Spleen (tissue), 13 donors: ENCODE measurements at places on chromosomes 2 and 18. TPM values are rescaled to one million over a fixed set of nuclear protein-coding genes. Genes with fewer than 3 reads are reported as not detected.

DNA sequence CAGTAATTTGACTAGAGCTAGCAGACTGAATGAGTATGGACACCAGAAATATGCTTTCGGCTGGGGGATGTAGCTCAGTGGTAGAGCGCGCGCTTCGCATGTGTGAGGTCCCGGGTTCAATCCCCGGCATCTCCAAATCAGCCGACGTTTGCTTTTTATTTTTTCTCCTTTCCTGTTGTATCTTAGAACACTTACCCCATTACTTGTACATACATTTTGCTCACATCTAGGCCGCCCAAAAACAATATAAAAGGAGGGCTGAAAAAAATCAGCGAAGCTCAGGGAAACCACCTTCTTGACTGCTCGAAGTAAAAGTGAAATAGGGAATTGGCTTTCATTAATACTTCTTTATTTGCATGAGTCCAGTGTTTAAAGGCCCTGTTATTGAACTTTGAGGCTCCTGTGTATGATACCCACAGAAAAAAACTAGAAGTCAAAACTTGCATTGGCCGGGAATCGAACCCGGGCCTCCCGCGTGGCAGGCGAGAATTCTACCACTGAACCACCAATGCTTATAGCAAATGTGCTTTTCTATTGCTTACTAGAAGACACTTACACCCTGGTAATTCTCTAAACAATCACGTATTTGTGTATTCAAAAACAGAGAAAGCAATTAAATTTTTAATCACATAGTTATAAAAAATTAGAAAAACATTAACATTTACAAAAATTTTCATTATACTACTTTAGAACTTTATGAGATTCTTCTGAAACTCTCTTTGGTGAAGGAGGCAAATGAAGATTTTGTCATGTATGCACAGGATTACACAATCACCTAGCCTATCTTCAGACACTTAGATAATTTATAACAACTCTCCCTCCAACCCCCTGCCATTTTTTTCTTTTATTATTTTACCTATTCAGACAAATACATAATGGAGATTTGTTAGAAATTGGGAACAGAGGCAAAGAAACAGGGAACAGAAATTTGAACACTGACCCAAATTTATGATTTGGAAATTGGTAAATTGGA lies 35.2 kb upstream of the GPD2 start:
- peak; percentile 85 for DNase-seq
- H3K4me1 ChIP-seq, result peaks cover 20% of the 10 kb centered on the region
- no peaks in the 10 kb centered on the region for H3K36me3 ChIP-seq
- H3K27me3 ChIP-seq, result no peaks in the 10 kb centered on the region
- peak overlapping the region; percentile 60 for H3K4me3 ChIP-seq

DNA sequence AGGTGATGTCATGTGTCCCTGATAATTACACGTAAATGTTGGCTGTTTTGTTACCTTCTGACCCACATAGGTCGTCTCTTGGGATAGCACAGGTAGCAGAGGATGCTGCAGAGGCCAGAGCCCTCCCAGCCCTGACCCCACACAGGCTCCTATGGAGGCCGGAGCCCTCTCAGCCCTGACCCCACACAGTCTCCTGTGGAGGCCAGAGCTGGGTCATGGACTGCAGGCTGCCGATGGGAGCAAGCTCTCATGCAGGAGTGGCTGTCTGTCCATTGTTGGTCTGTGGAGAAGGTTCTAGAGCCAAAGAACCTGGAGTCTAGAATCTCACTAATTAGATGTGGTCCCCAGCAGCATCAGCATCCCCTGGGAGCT lies 155.5 kb downstream of the LDLRAD4 start:
- no peaks in the 10 kb centered on the region for H3K36me3 ChIP-seq
- no peaks in the 10 kb centered on the region for H3K27me3 ChIP-seq
- no peak for DNase-seq
- peaks cover 43% of the 10 kb centered on the region for H3K4me1 ChIP-seq
- no peak overlapping the region for H3K27ac ChIP-seq
- H3K4me3 ChIP-seq, result no peak overlapping the region

GRCh38 chr2:101327863-101328394 lies 19.4 kb upstream of the RNF149 start:
- no peaks in the 10 kb centered on the region for H3K36me3 ChIP-seq
- H3K4me1 ChIP-seq, result peaks cover 23% of the 10 kb centered on the region
- H3K27ac ChIP-seq, result peak overlapping the region; percentile 93

GRCh38 chr2:127609031-127609751 lies 36.8 kb upstream of the GPR17 start:
- no peak overlapping the region for H3K27ac ChIP-seq
- DNase-seq, result peak; percentile 53
- no peaks in the 10 kb centered on the region for H3K4me1 ChIP-seq
- no peaks in the 10 kb centered on the region for H3K27me3 ChIP-seq

DNA sequence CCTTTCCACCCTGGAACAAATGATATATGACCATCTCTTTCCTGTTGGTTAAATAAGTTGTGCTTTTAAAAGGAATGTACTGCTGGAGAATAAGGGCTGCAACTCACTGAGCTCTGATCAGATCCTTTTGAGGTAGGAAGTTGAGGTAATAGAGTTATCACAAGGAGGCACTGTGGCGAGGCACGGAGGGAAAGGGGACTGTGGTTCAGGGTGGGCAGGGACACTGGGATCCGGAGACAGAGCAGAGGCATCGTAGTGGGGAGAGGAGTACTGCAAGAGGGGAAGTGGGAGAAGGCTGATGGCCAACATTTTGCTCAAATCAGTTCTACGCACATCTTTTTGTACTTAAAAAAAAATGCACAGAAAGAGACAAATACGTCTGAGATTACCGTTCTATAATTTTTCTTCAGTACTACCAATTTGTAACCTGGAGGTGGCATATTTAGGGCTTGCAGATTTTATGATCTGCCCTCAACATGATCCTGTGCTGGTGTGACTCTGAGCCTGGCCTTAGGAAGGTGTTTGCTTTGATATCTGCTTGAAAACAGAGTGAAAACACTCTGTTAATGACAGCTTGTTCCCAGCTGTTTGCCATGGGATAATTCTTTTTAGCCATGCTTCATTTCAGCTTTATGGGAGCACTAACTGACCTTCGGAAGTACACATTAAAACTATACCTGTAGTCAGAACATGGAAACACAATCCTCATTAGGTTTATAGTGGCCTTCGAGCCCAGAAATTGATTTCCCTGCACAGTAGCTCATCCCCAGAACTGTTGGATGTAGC lies 168.1 kb downstream of the KCNE4 start:
- no peak overlapping the region for H3K27ac ChIP-seq
- H3K27me3 ChIP-seq, result no peaks in the 10 kb centered on the region
- no peak for DNase-seq
- H3K4me3 ChIP-seq, result no peak overlapping the region
- no peaks in the 10 kb centered on the region for H3K4me1 ChIP-seq

RPS27A gene
- total RNA-seq, result 1,680 TPM

DNA sequence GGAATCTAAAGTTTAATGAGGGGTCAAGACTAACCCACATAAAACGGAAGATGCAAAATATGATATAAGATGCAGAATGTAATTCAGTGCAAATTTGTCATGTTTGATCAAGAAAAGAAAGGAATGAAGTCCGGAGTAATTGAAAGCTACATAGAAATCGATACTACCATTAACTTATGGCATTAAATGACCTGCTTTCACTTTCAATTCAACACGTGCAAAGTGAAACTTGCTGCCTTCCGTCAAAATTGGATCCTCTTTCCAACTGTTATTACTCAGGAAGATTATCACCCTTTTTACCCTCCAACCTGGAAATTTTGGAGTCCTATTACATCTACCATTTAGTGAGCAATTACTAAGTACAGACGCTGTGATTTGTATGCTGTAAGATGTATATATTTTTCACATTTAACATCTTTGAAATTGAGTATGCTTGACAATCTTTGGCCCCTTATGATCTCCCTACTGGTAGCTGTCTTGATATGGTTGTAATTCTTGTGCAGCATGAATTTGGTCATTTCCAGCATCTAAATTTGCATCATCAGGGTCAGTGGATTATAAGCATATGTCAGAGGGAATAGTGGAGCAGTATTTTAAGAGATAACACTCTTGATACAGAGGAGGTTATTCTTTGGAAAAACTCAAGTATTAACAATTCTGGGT lies 18.6 kb downstream of the UNC80 start:
- H3K36me3 ChIP-seq, result no peaks in the 10 kb centered on the region
- peak overlapping the region; percentile 23 for H3K4me3 ChIP-seq
- H3K4me1 ChIP-seq, result no peaks in the 10 kb centered on the region
- no peak for DNase-seq
- H3K27me3 ChIP-seq, result no peaks in the 10 kb centered on the region

- no peaks in the 10 kb centered on the region for H3K4me1 ChIP-seq
- DNase-seq, result no peak
- H3K27ac ChIP-seq, result no peak overlapping the region
- no peak overlapping the region for H3K4me3 ChIP-seq
Observed at GRCh38 chr2:209411296-209411695, 12.6 kb upstream of the MAP2 start.

CNGA3 gene
- not detected for total RNA-seq

GRCh38 chr2:136247204-136247950 lies 129.4 kb upstream of the CXCR4 start:
- no peaks in the 10 kb centered on the region for H3K36me3 ChIP-seq
- H3K27me3 ChIP-seq, result no peaks in the 10 kb centered on the region
- H3K4me1 ChIP-seq, result peaks cover 18% of the 10 kb centered on the region
- H3K4me3 ChIP-seq, result no peak overlapping the region
- no peak overlapping the region for H3K27ac ChIP-seq

GRCh38 chr2:88100489-88100858 lies 27.4 kb downstream of the FABP1 start:
- H3K36me3 ChIP-seq, result no peaks in the 10 kb centered on the region
- no peaks in the 10 kb centered on the region for H3K4me1 ChIP-seq
- H3K27me3 ChIP-seq, result no peaks in the 10 kb centered on the region
- no peak for DNase-seq

DNA sequence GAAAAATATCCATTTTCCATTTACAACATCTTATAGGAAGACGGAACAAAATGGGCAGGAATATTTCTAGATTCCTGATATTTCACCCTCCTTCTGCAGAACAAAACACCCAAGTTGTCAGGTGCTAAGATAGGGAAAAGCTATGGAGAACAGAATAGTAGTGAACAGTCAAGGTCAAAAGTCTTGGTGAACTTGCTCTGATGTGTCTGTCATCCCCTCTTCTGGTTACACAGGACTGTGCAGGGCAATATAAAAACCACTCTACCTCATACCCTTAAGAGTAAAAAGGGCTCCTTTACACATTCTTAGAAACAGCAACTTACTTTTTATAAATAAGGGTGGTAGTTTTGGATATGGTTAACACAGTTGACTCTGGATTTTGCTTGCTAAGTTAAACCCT lies 4.4 kb downstream of the MYL1 start:
- H3K4me1 ChIP-seq, result no peaks in the 10 kb centered on the region
- H3K36me3 ChIP-seq, result no peaks in the 10 kb centered on the region
- no peak overlapping the region for H3K4me3 ChIP-seq
- no peak overlapping the region for H3K27ac ChIP-seq
- H3K27me3 ChIP-seq, result no peaks in the 10 kb centered on the region

GRCh38 chr2:101805152-101806088 lies 107.9 kb downstream of the MAP4K4 start:
- H3K27ac ChIP-seq, result no peak overlapping the region
- no peak overlapping the region for H3K4me3 ChIP-seq
- H3K36me3 ChIP-seq, result peaks cover 3% of the 10 kb centered on the region

- no peaks in the 10 kb centered on the region for H3K4me1 ChIP-seq
- H3K27ac ChIP-seq, result no peak overlapping the region
- H3K27me3 ChIP-seq, result no peaks in the 10 kb centered on the region
- no peak for DNase-seq
Observed at GRCh38 chr18:24378598-24378997, 19.0 kb downstream of the OSBPL1A start.

DNA sequence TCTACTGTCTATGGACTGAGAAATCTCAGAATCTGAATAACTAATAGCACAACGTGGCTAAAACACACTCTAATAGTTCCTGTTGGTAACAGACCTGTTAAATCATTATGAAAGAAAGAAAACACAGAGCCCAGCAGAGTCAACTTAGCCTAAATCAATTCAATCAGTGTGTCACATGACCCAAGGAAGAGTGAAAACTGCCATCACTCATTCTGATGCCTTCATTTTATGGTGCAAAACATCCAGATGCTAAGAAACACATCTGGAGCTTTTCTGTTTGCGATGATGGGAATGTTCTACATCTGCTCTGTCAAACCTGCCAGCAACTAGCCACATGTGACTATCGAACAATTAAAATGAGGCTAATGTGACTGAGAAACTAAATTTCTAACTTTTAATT lies 295.7 kb upstream of the TRIB2 start:
- no peaks in the 10 kb centered on the region for H3K27me3 ChIP-seq
- H3K4me1 ChIP-seq, result peaks cover 7% of the 10 kb centered on the region
- no peak overlapping the region for H3K4me3 ChIP-seq
- DNase-seq, result no peak
- H3K36me3 ChIP-seq, result no peaks in the 10 kb centered on the region
- no peak overlapping the region for H3K27ac ChIP-seq

UGT1A10 gene
- total RNA-seq, result not detected

- no peak for DNase-seq
- H3K27ac ChIP-seq, result no peak overlapping the region
- no peak overlapping the region for H3K4me3 ChIP-seq
- peaks cover 6% of the 10 kb centered on the region for H3K4me1 ChIP-seq
- H3K36me3 ChIP-seq, result no peaks in the 10 kb centered on the region
Observed at GRCh38 chr2:144419218-144419617, 100.7 kb downstream of the ZEB2 start.

DNA sequence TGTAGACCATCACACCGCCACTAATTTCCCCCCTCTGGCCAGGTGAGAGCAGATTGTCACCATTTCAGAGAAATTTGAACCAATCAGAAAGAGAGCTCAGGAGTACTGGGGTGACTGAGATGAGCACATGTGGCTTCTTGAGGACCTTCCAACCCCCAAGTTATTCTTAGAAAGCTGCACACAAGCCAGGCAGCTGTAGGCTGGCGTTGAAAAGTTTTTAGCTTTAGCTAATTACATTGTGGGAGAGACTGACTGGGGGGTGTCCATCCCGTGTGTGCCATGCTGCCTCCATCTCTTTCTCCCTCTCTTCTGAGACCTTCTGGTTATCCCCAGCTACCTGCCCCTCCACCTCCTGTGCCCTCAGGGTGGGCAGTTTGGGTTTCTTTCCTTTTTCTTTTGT lies 154.0 kb downstream of the AGAP1 start:
- no peak overlapping the region for H3K4me3 ChIP-seq
- no peaks in the 10 kb centered on the region for H3K27me3 ChIP-seq
- H3K36me3 ChIP-seq, result no peaks in the 10 kb centered on the region
- no peak overlapping the region for H3K27ac ChIP-seq

CRYGC gene
- not detected for total RNA-seq

EGR4 gene
- not detected for total RNA-seq

- H3K4me1 ChIP-seq, result peaks cover 9% of the 10 kb centered on the region
- peaks cover under 1% of the 10 kb centered on the region for H3K27me3 ChIP-seq
- DNase-seq, result no peak
- no peak overlapping the region for H3K27ac ChIP-seq
- H3K4me3 ChIP-seq, result no peak overlapping the region
Observed at GRCh38 chr2:237961637-237962036, 5.2 kb upstream of the UBE2F start.

GRCh38 chr2:72954376-72955227 lies 37.3 kb downstream of the EMX1 start:
- H3K4me1 ChIP-seq, result no peaks in the 10 kb centered on the region
- H3K36me3 ChIP-seq, result peaks cover 14% of the 10 kb centered on the region
- DNase-seq, result no peak
- no peak overlapping the region for H3K4me3 ChIP-seq
- no peak overlapping the region for H3K27ac ChIP-seq
- H3K27me3 ChIP-seq, result no peaks in the 10 kb centered on the region

CYRIA gene
- 68.1 TPM for total RNA-seq

GRCh38 chr2:106147665-106148064 lies 46.4 kb downstream of the UXS1 start:
- no peak overlapping the region for H3K27ac ChIP-seq
- DNase-seq, result no peak
- no peaks in the 10 kb centered on the region for H3K27me3 ChIP-seq

GRCh38 chr2:197191177-197191939 lies 119.2 kb downstream of the ANKRD44 start:
- peaks cover 7% of the 10 kb centered on the region for H3K36me3 ChIP-seq
- H3K4me1 ChIP-seq, result peaks cover 47% of the 10 kb centered on the region
- H3K27me3 ChIP-seq, result no peaks in the 10 kb centered on the region
- no peak for DNase-seq
